ENCODE measurements at places on chromosomes 1 and 21.

DNA sequence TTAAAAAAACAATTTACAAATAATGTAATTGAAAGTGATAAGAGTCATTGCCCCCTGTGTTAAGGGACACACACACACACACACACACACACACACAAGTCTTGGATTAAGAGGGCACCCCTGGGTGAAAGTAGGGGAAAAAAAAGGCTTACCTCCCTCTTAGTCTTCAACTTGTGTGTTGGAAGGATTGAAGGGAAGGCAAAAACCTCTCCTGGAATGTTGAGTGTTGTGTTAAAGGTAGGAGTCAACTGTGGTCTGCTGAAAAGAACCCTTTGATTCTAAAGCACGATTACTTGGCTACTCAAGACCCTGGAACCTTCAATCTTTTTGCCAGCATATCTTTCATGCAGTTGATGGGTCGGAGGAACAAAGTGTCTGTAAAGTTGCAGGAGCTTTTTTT lies 6.4 kb downstream of the PBX1 start:
- no peak for DNase-seq

DNA sequence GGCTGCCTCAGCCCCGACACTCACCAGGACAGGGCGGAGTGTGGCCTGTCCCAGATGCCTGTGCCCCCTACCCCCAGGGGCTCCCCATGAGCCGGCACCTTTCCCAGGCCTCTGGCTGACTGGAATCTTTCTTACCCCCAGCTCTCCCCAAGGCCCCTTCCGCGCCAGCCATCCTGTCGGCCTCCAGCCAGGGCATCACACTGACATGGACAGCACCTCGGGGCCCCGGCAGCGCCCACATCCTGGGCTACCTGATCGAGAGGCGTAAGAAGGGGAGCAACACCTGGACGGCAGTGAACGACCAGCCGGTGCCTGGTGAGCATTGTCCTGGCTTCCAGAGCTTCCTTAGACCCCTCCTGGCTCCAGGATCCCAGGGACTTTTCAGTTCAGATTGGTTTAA lies 26.5 kb downstream of the IGFN1 start:
- no peak for DNase-seq

GRCh38 chr1:172930142-172930541 lies 120.6 kb downstream of the TNFSF18 start:
- no peak for DNase-seq

DNA sequence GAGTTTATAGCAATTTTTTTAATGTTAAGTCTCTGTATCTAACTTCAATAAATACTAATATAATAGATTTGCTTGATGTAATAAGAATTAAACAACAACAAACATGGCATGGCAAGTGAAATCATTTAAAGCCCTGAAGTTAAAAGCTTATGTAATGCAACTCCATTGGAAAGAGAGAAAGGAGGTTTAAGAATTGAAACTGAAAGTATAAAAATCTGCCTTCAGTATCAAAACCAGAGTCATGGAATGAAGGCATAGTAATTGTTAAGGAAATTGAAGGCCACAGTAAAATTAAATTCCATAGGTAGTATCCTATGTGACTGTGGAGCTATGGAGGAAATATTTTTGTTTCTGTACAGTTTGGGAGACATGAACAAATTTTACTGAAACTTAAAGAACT lies 55.1 kb downstream of the PRDX6 start:
- DNase-seq = no peak

- DNase-seq = no peak
These were observed 291.2 kb downstream of the PTPRC start for GRCh38 chr1:198929961-198930599.

DNA sequence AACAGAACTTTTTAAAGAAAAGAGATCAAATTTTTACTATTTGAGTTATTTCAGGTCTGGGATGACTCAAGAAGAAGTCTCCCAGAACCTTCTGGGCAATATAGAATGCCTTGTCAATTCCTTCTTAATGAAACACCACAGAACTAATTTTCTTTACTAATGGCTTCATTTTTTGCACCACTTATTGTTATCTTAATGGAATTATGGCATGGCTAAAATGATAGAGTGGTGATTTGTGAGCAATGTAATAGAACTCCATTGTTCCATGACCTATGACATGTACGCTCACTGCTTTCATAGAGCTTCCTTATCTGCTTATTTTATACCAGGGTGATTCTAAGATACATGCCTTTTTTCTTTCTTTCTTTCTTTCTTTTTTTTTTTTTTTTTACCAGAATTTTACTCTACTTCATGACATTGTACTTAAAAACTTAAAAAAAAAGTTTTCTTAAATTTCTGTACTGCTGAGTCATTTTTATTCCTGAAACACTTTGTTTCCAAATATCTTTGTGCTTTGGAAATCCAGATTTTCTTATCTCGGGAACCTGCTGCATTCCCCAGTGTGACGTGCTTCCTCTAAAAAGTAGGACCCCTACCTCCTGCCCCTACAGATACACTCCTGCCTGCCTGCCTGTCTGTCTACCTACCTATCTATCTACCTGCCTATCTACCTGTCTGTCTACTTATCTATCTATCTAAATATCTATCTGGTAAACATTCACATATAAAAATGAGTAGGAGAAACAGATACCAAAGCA lies 284.9 kb downstream of the PBX1 start:
- no peak for DNase-seq

DNA sequence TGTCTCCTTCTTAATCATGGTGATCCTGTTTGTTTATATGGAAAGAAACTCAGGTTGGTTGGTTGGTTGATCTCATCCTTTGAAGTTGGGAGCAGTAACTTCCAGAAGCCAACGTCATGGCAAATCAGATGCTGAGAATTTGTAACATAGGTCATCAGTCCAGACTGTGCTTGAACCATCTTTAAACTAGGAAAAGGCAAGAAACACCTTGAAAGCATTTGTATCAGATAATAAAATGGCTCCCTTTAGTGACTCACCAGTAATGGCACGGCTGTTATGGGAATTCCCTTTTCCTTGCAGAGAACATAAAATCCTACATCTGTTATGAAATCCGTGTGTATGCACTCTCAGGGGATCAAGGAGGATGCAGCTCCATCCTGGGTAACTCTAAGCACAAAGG lies 58.1 kb downstream of the SERBP1 start:
- no peak for DNase-seq

DNA sequence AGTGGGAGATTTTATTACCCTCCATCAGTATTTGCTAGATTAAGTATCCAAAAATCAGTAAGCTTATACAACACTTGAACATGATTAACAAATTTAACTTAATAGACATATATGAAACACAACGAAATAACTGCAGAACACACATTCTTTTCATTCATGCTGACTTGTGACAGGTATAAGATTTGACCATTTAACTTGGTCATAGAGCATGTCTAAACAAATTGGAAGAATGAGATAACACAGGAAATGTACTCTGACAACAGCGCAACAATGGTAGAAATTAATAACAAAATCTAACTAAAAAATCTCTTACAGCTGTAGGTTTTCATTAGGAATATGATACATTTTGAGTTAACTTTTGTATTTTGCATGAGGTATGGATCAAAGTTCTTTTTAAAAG lies 62.4 kb upstream of the TTLL7 start:
- no peak for DNase-seq

- no peak for DNase-seq
These were observed 764.6 kb downstream of the LTN1 start for GRCh38 chr21:28227881-28228635.

- no peak for DNase-seq
These were observed 95.3 kb downstream of the ACBD6 start for GRCh38 chr1:180407051-180407450.

- no peak for DNase-seq
These were observed 1.5 kb downstream of the STUM start for GRCh38 chr1:226549937-226550671.

- peak; percentile 55 for DNase-seq
These were observed 31.0 kb downstream of the TNNT2 start for GRCh38 chr1:201346337-201346939.

DNA sequence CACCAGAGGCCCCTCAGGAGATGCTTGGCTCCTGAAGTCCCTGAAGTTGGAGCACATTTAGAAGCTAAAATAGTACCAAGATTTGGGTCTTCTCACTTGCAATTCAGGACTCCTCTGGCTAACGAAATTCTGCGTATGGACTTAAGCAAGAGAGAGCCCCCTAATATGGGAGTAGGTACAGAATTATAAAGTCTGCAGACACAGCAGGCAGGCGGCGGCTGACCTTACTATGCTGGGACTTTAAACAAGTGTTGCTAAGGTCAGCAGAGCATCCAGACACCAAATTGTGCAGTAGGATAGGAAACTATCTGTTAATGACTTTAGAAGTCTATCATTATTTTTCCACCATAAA lies 104.5 kb upstream of the PDE4B start:
- no peak for DNase-seq

DNA sequence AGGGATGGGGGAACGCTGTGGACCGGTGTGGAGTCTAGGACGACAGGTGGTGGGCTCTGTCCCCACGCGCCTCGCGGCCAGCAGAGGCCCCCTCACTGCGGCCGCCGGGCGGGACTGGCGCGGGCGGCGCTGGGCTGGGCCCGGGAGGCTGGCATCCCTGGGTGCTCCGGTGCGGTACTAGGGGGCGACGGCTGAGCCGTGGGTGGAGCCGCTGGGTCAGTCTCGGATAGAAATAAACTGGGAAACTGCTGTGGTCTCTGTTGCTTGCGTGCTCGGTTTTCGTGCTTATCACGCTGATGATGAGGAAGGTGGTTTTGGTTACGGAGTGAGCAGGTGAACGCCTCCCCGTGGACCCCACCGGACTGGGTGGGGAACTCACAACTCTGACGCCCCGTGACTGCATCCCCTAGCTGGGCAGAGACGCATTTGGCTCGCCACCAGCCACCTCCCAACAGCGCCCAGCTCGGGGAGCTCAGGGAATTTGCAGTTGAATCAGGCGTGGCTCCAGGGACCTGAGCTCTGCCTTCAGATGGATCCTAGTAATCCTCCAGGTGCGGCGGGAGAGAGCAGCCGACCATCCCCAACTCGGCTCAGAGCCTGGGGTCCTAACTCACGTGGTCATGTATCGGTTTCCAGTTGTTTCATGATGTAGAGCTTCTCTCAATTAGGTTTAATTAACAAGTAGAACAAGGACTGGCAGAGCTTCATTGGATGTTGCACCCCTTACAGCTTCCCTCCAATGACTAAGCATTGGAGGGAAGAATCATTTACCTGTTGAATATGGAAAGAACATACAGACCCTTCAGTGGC lies 32.1 kb downstream of the HSD17B7 start:
- DNase-seq = no peak

GRCh38 chr21:17105932-17106331 lies 406.9 kb upstream of the CXADR start:
- no peak for DNase-seq

DNA sequence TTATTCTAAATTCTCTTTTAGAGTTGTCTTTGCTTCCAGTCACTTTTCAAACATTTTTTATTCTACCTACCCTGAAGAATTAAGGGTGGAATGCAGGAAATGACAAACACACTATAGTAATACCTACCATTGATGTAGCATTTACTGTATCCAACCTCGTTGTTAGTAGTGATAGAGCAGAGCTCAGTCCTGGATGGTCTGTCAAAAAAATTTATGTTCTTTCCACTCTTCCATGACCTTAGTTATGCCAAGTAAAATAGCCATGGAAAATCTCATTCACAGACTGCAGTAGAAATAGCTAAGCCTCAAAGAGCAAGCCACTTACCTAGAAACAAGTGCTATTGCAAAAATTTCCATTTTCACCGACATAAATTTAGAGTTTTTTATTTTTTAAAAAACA lies 74.6 kb downstream of the CRB1 start:
- DNase-seq = no peak

DNA sequence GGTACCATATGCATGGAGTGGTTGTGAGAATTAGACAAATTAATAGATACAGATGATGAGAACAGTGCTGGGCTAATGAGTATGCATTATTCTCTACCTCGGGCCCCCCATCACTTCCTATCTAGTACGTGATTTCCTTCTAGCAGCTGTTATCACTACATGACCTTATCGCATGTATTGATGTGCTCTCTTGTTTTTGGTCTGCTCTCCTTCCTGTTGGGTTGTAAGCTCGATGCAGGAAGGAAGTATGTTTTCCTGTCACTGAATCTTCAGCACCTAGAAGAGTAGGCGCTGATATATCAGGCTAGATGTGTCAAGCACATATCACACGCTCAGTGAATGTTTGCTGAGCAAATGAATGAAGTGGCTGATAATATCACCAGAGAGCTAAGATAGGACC lies 43.9 kb upstream of the IFNAR2 start:
- DNase-seq = no peak
